Mesothelial cell of epicardium (in vitro differentiated cells): ENCODE measurements at places on chromosomes 16 and 17. TPM values are rescaled to one million over a fixed set of nuclear protein-coding genes. Genes with fewer than 3 reads are reported as not detected.

GRCh38 chr16:11188801-11189740 is 66.9 kb downstream of the SOCS1 start:
- H3K4me3 ChIP-seq: no peak overlapping the region
- DNase-seq: no peak
- H3K27ac ChIP-seq: no peak overlapping the region

DNA sequence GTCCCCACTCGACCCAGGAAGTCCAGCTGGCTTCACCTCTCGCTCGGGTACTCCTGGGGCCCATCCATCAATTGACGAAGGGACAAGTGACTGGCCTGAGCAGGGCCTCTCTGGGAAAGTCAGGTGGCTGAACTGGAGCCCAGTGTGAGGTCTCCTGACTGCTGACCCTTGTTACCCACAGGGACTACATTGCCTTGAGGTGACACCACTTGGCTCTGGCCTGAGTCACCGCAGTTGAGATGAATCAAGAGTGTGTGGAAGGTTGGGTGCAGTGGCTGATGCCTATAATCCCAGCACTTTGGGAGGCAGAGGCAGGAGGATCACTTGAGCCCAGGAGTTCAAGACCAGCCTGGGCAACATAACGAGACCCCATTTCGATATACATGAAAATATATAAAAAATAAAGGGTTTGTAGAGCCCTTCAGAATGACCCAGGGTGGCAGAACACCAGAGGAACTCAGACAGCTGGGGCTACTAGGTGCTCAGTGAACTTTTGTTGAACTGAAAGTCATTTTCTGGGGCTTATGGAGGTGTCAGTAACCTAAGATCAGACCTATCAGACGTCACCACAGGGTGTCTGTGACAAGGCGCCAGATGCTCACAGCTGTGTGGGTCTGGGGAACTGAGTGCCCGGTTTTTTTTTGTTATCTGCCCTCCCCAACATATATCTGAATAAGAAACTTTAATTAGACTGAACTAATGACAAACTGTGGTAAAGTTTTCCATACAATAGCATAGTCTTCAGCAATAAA is 14.8 kb upstream of the ZFP90 start:
- DNase-seq: no peak
- no peak overlapping the region for H3K4me3 ChIP-seq
- no peak overlapping the region for H3K27ac ChIP-seq

Gene NPIPB8
- 0.16 to 1.2 TPM (median 0.49 TPM) in 3 replicates for total RNA-seq

DNA sequence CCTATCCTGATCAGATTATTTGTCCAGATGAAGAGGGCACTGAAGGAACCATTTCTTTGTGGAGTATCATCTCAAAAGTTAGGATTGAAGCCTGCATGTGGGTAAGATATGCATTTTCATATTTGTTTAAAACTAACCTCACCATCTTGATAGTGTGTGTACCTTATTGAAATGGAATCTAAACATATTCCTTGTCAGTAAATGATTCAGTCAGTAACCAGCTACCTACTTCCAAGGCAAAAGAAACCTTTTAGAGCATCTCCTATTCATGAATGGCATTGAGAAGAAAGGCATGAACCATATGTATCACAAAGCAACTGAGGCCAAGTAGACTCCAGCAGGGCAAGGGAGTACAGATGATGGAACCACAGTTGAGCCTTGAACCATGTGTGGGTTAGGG is 57.6 kb downstream of the VMP1 start:
- DNase-seq: no peak
- H3K27me3 ChIP-seq: no peaks in the 10 kb centered on the region
- H3K4me1 ChIP-seq: peaks cover 30% of the 10 kb centered on the region
- H3K4me3 ChIP-seq: no peak overlapping the region
- H3K27ac ChIP-seq: peak overlapping the region; percentile 41

DNA sequence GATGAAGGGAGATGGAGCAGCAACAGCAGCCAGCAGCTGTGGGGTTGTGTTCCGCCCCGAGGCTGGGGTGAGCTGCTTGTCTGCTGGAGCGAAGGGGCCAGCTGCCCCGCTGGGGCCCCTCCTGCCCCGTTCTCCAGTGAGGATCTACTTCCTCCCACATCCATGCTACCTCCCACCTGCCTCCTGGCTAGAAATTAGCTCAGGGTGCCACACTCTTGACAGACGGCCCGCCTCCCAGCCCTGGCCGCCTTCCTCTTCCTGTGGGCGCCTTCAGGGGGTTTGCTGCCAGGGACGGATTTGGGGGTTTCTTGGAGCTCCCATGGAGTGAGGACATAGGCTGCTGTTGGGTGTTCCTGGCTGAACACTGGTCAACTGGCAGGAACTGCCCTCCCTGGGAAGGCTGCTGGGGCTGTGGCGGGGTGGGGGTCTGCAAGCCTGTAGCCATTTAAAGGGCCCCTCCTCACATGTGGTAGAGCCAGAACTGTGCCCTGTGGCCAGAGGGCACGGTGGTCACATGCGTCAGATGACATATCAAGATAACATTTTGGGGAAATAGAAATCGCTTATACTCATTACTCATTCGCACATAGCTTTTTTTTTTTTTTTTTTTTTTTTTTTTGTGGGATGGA is 13.1 kb downstream of the TBC1D24 start:
- H3K4me3 ChIP-seq: no peak overlapping the region
- no peaks in the 10 kb centered on the region for H3K36me3 ChIP-seq
- no peak overlapping the region for H3K27ac ChIP-seq
- no peaks in the 10 kb centered on the region for H3K27me3 ChIP-seq
- H3K4me1 ChIP-seq: peaks cover 21% of the 10 kb centered on the region

DNA sequence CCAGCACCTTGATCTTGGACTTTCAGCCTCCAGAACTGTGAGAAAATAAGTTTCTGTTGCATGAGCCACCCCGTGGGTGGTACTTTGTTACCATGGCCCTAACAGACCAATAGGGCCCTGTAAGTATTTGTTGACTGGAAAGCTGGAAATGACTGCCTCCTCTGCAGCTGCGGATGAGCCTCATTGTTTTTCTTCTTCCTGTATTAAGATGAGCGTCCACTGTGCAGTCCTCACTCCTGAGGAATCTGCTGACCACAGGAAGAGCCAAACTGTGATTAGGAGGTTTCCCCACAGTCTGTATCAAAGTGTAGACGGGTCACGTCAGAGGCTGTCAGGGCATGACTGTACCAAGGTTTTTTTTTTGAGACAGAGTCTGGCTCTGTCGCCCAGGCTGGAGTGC is 12.2 kb upstream of the AKTIP start:
- no peak overlapping the region for H3K4me3 ChIP-seq
- H3K4me1 ChIP-seq: peaks cover 14% of the 10 kb centered on the region
- H3K27ac ChIP-seq: no peak overlapping the region
- DNase-seq: no peak

- no peak overlapping the region for H3K4me3 ChIP-seq
- no peak overlapping the region for H3K27ac ChIP-seq
- DNase-seq: peak; percentile 86
- H3K4me1 ChIP-seq: no peaks in the 10 kb centered on the region
- H3K36me3 ChIP-seq: no peaks in the 10 kb centered on the region
Observed at GRCh38 chr17:79192503-79193351, 118.1 kb downstream of the ENGASE start.

- H3K4me1 ChIP-seq: peaks cover 3% of the 10 kb centered on the region
- no peak overlapping the region for H3K4me3 ChIP-seq
- H3K36me3 ChIP-seq: no peaks in the 10 kb centered on the region
- H3K27me3 ChIP-seq: no peaks in the 10 kb centered on the region
- DNase-seq: no peak
- peak overlapping the region; percentile 11 for H3K27ac ChIP-seq
Observed at GRCh38 chr16:4911970-4912386, 25.0 kb downstream of the PPL start.

DNA sequence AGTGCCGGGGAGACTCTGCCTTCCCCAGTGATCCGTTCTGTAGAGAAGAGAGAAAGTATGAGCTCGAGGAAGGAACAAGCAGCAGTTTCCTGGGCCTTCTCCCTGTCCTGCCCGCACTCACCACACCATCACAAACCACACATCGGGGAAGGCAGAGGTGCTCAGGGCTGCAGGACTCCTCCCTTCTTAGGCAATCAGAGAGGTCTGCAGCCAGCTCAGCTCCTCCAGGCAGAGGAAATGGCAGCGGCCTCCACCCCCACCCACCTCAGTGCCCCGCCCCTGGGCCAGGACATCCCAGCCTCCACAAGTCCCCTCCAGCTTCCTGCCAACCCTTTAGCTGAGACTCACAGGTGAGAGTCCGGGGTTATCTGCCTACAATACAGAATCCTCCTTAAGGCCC is 2.0 kb downstream of the ZNF319 start:
- H3K27ac ChIP-seq: no peak overlapping the region
- no peak for DNase-seq
- H3K4me3 ChIP-seq: peak overlapping the region; percentile 75
- no peaks in the 10 kb centered on the region for H3K27me3 ChIP-seq
- H3K4me1 ChIP-seq: peaks cover 21% of the 10 kb centered on the region
- peaks cover 9% of the 10 kb centered on the region for H3K36me3 ChIP-seq

Gene DPEP1
- total RNA-seq: 0.36 to 0.47 TPM (median 0.38 TPM) in 3 replicates

Gene KRT9
- total RNA-seq: not detected in 3 replicates

Gene TBC1D3L
- 55.1 to 59.1 TPM (median 55.9 TPM) in 3 replicates for total RNA-seq

Gene CDIPT
- 49.7 to 51.7 TPM (median 49.7 TPM) in 3 replicates for total RNA-seq

DNA sequence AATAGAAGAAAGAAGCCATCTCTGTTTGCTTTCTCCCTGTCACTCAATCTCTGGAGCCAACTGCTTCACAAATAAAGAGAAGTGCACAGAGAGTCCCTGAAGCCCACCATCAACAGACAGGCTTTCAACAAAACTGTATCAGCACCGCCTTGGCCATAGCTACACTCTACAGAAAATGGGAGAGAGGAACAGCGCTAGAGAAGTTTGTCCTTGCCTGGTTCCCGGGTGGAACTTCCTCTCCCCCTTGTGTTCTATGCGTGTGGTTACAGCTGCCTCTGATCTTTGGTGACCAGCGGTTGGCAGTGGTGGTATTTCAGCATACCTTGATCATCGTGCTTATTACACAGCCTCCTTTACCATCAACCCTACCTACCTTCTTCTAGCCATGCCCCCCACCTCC is 91.4 kb upstream of the CCL2 start:
- DNase-seq: no peak
- peaks cover 76% of the 10 kb centered on the region for H3K27me3 ChIP-seq
- H3K36me3 ChIP-seq: no peaks in the 10 kb centered on the region
- no peak overlapping the region for H3K27ac ChIP-seq

Gene TEX19
- total RNA-seq: 0.16 TPM in 1 of 3 replicates, not detected in the others
